ENCODE measurements at places on chromosomes 13 and 19.

DNA sequence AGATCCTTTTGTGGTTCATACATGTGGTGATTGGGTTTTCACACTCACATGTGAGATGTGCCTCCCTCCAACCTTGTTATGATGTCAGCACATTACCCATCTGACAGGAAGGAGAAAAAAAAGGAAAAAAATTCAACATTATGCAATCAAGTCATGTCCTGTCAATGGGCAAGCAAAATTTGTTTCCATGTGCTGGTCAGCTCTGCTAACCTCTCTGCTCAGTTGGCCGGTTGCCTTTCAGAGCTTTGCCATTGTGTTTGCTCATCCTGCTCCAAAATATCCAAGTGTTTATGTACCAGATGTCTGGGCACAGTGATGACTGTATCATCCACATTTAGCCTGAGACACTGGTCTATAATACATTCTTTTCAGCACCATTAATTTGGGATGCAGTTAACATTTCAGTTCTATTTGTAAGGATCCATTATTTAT is 27.0 kb upstream of the METTL21C start:
- DNase-seq = peak; percentile 13

DNA sequence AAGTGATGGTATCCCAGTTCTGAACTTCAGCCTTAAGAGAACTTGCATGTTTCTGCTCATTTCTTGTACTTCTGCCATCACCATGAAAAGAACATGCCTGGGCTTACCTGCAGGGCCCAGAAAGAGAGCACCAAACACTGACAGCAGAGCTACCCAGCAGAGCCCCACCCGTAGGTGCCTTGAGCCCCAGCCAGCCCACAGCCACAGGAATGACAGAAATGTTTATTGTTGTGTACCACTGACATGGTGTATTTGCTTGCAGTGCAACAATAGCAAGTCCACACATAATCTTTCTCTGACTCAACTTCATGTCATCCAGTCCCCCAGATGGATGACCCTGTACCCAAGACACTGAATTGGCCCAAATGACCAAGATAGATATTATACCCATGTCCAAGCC is 195.2 kb downstream of the TSHZ3 start:
- no peak for DNase-seq

- no peak for DNase-seq
Observed at GRCh38 chr19:51108805-51109146, 567 bp upstream of the CTU1 start.

DNA sequence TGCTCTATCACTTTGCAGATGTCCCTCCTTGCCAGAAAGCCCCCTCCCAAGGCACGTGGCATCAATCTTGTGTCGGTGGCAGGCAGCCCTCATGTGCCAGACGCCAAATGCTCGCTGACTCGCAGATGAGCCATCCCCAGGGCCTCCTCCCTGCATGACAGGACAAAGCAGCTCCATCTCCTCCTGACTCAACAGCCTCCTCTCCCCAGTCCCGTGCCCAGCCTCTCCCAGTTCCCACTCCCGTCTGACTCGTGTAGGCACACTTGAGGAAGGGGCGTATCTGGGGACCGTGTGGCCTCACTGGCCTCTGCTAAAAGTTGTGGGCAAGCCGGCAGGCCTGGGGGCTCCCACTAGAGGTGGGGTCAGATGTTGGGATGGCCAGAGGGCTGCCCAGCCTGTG is 133.6 kb downstream of the STK24 start:
- DNase-seq = peak; percentile 76

GRCh38 chr13:67228031-67228430 is 2.1 kb downstream of the PCDH9 start:
- DNase-seq = no peak

GRCh38 chr13:110713642-110713952 is at the start of gene ING1:
Gene ING1 (plus strand): TSS chr13:110713700. CDS start chr13:110714150, 450 bp downstream.
- DNase-seq = no peak

GRCh38 chr13:48096670-48097069 is 1.8 kb upstream of the MED4 start:
- DNase-seq = no peak

GRCh38 chr13:103525530-103525929 is 459.3 kb upstream of the SLC10A2 start:
- no peak for DNase-seq

- no peak for DNase-seq
Observed at GRCh38 chr13:47036294-47037008, 139.6 kb upstream of the HTR2A start.

GRCh38 chr13:77767413-77767812 is 69.9 kb downstream of the SLAIN1 start:
- DNase-seq = no peak

GRCh38 chr19:18610556-18611326 is 1.9 kb upstream of the TMEM59L start:
- no peak for DNase-seq

DNA sequence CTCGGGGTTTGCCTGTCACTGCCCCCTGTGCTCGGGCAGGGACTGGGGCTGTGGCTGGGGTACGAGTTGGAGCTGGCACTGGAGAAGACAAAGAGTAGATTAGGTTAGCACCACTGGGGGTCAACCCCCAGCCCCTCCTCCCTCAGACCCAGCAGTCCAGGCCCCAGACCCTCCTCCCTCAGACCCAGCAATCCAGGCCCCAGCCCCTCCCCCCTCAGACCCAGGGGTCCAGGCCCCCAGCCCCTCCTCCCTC is 19.1 kb downstream of the ZNF575 start:
- DNase-seq = no peak

DNA sequence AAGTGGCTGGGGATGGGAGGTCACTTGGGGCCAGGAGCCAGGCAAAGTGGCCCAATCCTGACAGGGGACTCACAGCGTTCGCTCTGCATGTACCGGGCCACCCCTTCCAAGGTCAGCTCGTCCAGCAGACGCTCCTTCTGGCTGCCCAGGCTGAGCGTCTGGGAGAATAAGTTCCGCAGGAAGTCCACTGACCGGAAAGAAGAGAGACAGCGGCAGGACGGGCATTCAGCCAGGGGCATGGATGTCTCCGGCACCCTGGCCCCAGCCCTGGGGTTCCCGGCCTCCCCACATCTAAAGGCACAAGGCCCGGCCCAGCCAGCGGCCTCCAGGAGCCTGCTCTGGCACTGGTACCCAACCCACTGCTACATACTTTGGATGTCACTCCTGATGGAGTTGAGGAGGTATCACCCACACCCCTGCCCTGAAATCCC is 6.1 kb downstream of the SIRT2 start:
- DNase-seq = no peak

- no peak for DNase-seq
Observed at GRCh38 chr19:53823380-53824120, 564 bp downstream of the NLRP12 start.

GRCh38 chr19:16039545-16039944 is 36.8 kb upstream of the TPM4 start:
- no peak for DNase-seq

- no peak for DNase-seq
Observed at GRCh38 chr13:60012488-60012887, 151.2 kb downstream of the DIAPH3 start.

DNA sequence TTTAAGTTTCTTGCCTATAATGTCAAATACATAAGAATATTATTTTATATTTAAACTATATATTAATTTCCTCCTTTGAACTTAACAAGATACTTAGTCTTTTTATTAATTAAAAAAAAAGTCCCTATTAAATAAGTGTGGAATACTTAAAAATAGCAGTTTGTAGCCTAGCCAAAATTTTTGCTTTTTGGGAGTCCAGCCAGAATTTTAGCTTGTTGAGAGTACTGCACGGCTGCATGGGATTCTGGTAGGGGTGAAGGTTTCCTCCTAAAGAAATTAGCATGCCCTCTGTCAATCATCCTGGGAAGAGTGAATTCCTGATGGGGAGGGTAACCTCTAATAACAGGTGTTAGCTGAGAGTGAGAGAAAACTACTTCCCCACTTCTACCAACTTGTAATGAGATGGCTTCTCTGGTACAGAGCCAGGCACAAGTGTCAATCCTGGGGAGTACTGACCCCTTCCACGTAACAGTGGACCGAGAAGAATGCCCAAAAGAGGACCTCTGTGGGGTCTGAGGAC is 195.7 kb downstream of the SPRY2 start:
- no peak for DNase-seq

GRCh38 chr19:14165990-14166830 is 29.8 kb upstream of the ASF1B start:
- DNase-seq = no peak

- no peak for DNase-seq
Observed at GRCh38 chr13:31722673-31723072, 16.7 kb upstream of the RXFP2 start.

GRCh38 chr13:75633285-75633684 is 2.8 kb upstream of the LMO7 start:
- peak; percentile 90 for DNase-seq

- DNase-seq = no peak
Observed at GRCh38 chr13:54287062-54287764, 1258.6 kb downstream of the OLFM4 start.

DNA sequence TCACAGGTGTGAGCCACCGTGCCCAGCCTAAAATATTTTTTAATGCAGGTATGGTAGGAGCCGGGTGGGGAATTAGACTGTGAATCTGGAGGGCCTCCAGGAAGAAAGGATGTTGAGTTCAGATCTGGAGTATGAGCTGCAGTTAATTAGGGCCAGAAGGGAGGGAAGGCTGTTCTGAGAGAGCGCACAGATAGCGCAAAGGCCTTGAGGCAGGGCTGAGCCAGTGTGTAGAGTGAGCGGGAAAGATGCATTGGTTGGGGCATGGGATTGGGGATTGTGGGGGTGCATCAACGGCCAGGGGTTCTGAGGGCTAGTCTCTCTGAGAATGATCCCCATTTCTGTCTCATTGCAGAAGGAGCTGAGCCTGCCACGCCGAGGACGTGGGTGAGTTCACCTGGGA is 9.7 kb downstream of the MAST3 start:
- DNase-seq = no peak

GRCh38 chr19:57231686-57232085 is 863 bp downstream of the AURKC start:
- no peak for DNase-seq

DNA sequence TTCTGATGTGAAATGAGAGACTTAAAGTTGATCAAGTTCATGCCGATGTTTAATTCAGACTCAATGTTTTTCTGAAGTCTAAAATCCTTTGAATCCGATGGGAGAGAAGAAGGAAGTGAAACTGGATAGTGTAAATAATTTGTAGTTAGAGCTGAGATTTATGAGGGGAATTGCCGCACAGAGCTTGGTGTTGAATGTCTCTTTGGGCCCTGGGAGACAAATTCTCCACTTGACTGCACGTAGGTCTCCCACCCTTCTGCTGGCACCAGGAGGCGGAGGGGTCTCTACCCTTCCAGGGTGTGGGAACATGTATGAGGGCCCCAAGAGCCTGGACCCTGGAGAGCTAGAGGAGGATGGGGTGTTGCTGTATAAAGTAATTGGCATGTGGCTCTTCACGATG is 140.8 kb upstream of the SERP2 start:
- DNase-seq = no peak

- no peak for DNase-seq
Observed at GRCh38 chr13:99501848-99502301, 603 bp downstream of the TM9SF2 start.

DNA sequence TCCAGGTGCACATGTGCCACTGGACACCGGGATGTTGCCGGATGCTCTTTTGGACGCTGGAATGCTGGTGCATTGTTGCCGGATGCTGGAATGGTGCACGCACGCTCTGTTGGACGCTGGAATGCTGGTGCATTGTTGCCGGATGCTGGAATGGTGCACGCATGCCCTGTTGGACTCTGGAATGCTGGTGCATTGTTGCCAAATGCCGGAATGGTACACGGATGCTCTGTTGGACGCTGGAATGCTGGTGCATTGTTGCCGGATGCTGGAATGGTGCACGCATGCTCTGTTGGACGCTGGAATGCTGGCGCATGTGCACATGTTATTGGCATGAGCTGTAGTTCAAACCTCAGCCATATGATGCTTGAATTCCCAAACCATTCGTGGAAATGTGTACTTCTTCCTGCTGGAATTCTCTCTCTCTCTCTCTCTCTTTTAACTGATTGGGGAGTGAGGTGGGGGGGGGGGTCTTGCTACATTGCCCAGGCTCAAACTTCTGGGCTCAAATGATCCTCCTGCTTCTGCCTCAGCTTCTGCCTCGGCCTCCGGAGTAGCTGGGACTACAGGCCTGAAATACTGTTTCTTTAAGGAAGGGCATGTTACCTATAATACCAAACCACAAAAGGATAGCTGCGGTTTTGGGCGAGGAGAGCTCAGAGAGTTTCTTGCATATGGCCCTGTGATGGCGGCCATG is 1.2 kb upstream of the MCF2L start:
- DNase-seq = no peak

DNA sequence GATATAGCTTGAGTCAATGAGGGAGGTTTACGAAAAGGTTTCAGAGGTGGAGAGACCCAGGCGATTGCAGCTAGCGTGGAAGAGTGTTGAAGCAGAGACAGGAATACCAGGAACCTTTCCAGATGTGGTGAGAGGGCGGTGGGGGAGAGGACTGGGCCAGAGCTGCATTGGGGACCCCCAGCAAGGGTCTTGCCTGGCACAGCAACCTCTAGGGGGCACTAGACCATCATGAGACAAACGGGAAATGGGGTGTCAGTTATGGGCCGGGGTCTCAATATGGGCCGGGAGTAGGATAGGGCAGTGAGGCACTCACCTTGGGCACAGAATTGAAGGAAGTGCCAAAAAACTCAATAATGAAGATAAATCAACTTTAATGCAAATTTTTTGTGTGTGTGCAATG is 2.1 kb upstream of the LRP3 start:
- no peak for DNase-seq

- DNase-seq = no peak
Observed at GRCh38 chr13:23735329-23735728, 153.9 kb downstream of the MIPEP start.

DNA sequence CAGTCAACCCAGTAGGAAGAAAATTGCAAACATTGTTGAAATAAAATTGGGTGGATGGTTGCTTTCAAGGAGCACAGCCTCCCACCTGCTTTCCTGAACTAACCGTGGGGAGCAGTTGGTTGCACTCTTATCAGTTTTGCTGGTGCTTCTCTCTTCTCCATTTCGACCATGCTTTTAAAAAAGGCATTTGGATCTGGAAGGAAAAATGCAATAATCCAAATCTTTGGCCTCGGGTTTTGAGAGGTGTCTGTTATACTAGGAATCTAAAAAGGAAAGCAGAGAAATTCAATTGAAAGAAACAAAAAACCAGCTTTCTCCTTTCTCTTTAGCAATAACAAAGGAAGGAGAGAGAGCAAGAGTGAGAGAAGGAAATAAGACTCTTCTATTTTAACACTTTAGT is 113.6 kb upstream of the ARGLU1 start:
- no peak for DNase-seq

DNA sequence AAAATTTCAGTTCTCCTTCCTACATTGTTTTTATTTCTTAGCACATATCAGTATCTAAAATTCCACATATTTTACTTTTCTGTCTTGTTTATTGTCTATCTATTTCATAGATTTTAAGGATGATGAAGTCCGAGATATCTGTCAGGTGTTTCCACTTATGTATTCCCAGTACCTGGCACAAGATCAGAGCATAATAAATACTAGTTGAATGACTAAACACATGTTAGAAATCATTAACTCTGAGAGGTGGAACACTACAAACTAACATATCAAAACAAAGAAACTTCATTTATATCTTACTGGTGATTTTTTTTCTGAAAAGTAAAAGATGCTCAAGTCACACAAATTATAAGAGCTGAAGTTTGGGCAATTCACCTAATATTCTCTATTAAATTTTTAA is 1208.3 kb downstream of the PCDH9 start:
- DNase-seq = no peak
